ENCODE measurements at places on chromosomes 2 and 18. TPM values are rescaled to one million over a fixed set of nuclear protein-coding genes. Genes with fewer than 3 reads are reported as not detected.

Gene UGT1A4
- total RNA-seq, result not detected

Gene C2orf76
- total RNA-seq, result 19.6 TPM

Gene TRIM43
- not detected for total RNA-seq

Gene LIMS1
- total RNA-seq, result 59.4 TPM

Gene OTOF
- 2.6 TPM for total RNA-seq

Gene PRKAG3
- not detected for total RNA-seq
